ENCODE measurements at places on chromosomes 7 and 10.

- DNase-seq: no peak
Observed at GRCh38 chr7:47500103-47500563, 81.8 kb downstream of the TNS3 start.

- no peak for DNase-seq
Observed at GRCh38 chr10:120755771-120756170, 95.4 kb upstream of the WDR11 start.

DNA sequence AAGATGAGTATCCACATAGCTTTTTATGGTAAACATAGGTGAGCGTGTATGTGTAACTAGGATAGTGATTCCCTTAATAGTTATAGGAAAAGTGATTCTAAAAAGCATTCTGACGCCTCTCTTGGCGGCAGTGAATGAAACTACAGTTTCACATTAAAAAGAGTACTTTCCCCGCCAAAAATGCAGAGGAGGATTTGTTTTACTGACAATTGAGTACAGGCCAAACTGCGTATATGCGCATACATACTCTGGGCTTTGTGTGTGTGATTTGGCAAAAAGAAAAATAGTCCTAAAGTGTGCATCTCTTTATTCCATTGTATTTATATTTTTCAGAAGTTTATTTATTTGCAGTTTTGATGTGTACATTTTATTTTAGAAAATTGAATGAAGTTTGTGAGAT is 10.3 kb downstream of the CUL1 start:
- no peak for DNase-seq

- DNase-seq: no peak
Observed at GRCh38 chr7:157884461-157885062, 547.8 kb downstream of the DNAJB6 start.

GRCh38 chr10:97336942-97337831 is 2.7 kb upstream of the FRAT2 start:
- no peak for DNase-seq
